Jurkat, Clone E6-1 (cell line): ENCODE measurements at places on chromosomes 12 and 14.

DNA sequence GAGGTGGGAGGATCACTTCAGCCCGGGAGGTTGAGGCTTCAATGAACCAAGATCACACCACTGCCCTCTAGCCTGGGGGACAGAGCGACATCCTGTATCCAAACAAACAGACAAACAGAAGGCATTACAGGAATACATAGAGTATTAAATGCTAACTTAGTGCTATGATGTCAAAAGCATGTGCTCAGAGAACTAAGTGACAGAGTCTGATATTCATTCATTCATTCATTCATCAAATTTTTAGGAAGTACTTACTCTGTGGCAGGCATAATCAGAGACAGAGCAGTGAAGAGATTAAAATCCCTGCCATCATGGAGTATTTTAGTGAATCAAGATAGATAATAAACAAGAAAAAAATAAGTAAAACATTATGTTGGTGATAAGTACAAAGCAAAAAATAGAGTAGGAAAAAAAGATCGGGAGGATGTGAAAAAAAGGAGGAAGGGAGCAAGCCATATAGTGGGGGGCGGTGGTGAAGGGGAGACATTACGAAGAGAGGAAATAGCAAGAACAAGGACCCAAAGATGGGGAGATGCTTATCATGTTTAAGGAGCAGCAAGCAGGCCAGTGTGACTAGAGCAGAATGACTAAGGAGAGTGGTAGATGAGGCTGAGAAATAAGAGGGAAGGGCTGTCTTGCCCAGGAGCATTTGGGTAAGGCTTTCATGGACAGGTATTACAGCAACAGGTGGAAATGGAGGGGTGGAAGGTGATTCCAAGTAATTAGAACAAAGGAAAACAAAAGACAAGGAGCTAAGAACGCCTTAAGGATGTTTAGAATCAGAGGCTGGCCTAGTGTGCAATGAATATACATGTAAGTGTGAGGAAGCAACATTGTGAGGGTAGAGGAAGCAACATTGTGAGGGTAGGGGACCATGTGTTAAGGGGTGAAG lies 2.8 kb downstream of the MAP4K5 start:
- no peak for DNase-seq

DNA sequence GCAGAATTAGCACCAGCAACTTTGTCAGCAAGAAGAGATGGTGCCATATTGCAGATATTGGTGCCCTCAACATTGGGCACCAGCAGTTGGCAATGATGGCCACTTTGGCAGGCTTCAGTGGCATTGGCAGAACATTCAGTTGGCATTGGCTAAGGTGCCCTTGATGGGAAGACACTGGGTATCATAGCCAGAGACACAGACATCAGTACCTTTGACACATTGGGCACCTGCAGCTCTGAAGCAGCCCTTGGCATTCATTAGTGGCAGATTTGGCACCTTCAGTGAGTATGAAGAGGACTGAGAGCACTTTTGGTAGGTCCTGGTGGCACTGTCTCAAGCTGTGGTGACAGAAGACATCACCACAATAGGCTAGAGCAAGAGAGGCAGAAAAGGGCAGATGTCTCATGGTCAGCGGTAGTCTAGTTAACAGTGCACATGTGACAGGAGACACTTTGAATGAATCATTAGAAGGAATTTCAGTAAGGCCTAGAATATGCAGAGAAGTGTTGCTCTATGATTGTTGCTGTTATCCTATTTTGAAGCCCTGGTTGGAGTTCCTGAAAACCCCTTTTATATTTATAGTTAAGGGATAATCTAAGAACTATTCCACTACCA lies 422.2 kb downstream of the APAF1 start:
- no peak for DNase-seq

- DNase-seq, result no peak
Measured at GRCh38 chr12:12249216-12250050, 17.4 kb downstream of the LRP6 start.

GRCh38 chr14:54094765-54095164 lies 138.1 kb upstream of the BMP4 start:
- no peak for DNase-seq

- no peak for DNase-seq
Measured at GRCh38 chr12:67545298-67545697, 103.2 kb upstream of the DYRK2 start.

- DNase-seq, result no peak
Measured at GRCh38 chr14:79278798-79279644, 932.3 kb downstream of the DIO2 start.

GRCh38 chr12:76142305-76142704 lies 57.8 kb upstream of the NAP1L1 start:
- no peak for DNase-seq

DNA sequence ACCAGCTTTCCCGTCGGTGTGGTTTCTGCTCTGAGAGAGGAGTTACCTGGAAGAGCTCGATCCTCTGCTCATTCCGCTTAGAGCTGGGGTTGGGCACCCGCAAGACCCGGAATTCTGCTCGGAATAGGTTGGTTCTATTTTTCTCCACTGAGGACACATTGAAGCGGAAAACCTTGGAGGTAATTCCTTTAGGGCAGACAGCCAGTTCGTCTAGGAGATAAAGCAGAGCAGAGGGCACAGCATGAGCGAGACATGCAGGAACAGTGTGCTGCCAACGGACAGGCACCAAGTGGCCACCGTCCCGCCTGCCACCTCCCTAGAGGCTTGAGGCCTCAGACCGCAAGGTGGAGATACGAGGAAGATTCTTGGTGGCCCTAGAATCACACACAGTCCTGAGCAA lies 10.3 kb downstream of the TGFB3 start:
- no peak for DNase-seq

- DNase-seq, result no peak
Measured at GRCh38 chr12:89960011-89960507, 251.4 kb upstream of the ATP2B1 start.

DNA sequence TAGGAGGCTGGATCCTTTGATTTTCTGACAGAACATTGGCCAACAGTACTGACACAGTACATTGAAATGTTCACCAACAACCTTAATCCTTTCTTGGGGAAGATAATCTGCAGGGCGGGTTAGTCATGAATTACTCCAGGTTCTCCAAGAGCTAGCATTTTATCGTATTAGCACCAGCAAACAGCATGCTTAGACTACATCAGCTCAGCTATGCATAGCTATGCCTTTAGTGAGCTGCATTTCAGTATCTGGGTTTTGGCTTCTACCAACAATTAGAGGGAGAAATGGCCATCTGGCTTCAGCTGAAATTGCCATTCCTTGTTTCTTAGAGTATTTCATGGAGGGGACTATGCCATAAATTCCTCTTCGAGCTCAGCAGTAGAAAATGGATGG lies 33.8 kb downstream of the SAMD4A start:
- no peak for DNase-seq

- peak; percentile 24 for DNase-seq
Measured at GRCh38 chr12:8692573-8692972, 5.2 kb upstream of the RIMKLB start.

DNA sequence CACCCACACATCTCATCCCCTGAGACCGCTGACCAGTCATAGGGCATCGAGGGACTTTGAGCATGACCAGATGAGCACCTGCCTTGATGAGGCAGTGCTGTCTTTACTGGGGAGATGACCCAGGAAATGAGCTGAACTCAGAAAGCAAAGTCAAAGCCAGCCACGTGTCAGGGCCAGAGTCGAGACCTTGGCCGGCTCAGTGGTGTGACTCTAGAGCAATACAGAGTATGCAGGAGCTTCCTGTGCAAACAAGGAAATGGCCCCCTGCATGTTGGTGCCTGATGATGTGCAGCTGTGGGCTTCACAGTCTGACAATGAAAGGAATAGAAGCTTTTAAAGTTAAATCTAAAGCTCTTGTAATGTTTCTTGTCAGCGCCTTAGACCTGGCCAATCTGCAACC lies 332.9 kb downstream of the PCNX1 start:
- peak; percentile 24 for DNase-seq

DNA sequence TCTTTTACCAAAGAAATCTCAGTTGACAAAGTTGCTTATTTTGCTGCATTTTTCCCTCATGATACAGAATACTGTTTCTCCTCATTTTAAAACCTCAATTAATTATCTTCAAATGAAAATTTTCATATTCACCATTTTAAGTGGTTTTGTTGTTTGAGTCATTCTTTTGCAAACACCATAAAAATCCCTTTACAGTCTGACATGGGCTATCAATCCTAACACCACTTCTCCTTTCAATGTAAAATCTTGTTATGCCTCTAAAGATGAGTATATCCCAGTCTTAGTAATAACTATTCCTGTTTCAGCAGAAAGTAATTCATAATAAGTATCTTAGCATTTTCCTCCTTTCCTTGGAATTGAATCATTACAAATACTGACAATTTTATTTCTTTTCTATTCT lies 192.2 kb downstream of the SYT1 start:
- DNase-seq, result no peak

GRCh38 chr12:49227713-49228112 lies 37.2 kb upstream of the TUBA1C start:
- DNase-seq, result no peak

GRCh38 chr12:31362759-31363415 lies 36.9 kb upstream of the SINHCAF start:
- peak; percentile 36 for DNase-seq

- no peak for DNase-seq
Measured at GRCh38 chr14:104171029-104171697, 32.8 kb downstream of the KIF26A start.

- peak; percentile 78 for DNase-seq
Measured at GRCh38 chr12:10243818-10244520, 31.3 kb downstream of the GABARAPL1 start.

- no peak for DNase-seq
Measured at GRCh38 chr14:54709444-54709843, 142.5 kb downstream of the SAMD4A start.

GRCh38 chr14:49193332-49194065 lies 392.7 kb downstream of the RPS29 start:
- no peak for DNase-seq

- no peak for DNase-seq
Measured at GRCh38 chr12:62576503-62576902, 109.9 kb downstream of the MON2 start.

DNA sequence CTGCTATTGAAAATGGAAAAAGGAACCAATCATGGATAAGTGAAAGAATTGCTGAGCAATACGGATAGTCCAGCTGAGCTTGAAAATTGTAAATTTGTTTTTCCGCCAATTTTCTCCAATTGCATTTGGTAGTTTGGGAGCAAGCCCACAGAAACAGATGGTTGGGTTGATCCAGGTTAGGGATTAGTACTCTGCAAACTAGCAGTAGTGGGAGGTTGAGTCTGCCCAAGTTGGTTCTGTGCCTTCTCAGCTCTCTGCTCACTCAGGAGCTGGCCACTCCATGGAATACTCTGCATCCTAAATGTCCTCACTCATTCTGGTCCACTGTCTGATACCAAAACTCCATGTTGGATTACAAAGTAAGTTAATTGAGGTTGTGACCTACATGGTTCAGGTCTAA lies 361.1 kb upstream of the ATP2B1 start:
- DNase-seq, result no peak

DNA sequence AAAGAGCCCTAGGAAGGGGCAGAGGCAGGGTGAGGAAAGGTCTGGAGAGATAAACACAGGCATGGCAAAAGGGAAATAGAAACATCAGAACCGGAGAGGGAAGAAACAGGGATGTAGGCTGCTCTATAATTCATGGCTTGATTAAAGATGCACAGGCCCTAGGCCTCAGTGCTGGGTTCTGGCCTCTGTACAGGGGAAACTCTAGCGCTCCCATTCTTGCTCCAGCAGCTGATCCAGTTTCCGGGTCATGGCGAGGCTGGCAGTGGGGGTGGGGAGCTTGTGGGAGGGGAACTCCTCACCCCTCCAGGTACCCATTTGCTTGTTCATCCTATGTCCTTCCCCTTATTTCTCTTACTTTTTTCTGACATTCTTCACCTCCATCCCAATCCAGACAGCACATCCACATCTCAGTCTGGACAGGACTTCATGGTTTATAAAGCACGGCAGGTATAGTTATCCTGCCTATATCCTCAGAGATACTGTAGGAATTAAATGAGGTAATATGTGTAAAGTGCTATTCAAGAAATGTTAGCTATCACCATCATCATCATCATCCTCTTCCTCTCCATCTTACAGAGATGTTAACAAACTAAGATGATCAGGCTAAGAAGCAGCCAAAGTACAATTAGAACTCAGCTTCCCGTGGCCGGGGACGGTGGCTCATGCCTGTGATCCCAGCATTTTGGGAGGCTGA lies 8.0 kb upstream of the GPR84 start:
- no peak for DNase-seq

- no peak for DNase-seq
Measured at GRCh38 chr14:59439256-59439965, 25.8 kb downstream of the GPR135 start.

DNA sequence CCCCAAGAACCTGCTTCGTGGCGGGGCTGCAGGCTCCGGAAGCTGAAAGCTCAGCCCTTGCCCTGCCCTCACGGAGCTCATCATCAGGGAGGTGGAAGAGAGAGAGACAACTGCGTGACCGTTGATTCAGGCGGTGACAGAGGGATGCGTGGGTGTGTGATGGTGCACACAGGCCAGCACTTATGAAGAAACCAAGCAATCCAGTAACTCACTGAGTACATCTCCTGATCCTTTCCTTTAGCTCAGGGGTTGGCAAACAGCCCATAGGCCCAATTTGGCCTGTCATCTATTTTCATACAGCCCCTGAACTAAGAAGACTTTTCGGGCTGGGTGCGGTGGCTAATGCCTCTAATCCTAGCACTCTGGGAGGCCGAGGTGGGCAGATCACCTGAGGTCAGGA lies 49.9 kb downstream of the TESC start:
- no peak for DNase-seq

GRCh38 chr12:131963381-131963780 lies 13.6 kb downstream of the EP400 start:
- DNase-seq, result no peak

- no peak for DNase-seq
Measured at GRCh38 chr12:90404071-90404470, 550.9 kb downstream of the CCER1 start.

GRCh38 chr14:46734286-46734685 lies 82.7 kb upstream of the RPL10L start:
- DNase-seq, result no peak

DNA sequence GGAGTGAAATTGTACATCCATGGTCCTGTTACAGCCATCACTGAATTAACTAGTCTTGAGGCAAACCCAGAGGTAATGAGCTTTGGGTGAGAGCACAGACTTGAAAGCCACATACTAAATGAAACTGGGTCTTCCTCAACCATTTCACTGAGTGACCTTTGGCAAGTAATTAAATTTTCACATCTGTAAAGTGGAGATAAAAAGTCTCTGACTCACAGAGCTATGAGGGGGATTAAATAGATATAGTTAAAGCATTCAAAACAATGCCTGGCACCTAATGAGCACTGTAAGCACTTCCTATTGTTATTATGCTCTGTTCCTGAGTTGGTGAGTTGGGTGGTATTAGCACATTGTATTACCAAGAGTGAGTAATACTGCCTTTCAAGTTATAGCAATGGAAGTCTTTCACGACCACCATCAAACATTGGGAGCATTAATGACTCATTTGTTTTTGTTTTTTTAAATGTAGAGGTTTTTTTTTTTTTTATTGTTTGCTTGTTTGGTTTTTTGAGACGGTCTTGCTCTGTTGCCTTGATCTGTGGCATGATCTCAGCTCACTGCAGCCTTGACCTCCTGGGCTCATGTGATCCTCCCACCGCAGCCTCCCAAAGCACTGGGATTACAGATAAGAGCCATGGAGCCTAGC lies 12.5 kb upstream of the STRN3 start:
- DNase-seq, result no peak

- no peak for DNase-seq
Measured at GRCh38 chr12:26595806-26596205, 237.2 kb downstream of the ITPR2 start.
